MG63 (cell line): ENCODE measurements at places on chromosomes 7 and 10.

GRCh38 chr7:43726466-43726865 lies 2.9 kb downstream of the COA1 start:
- DNase-seq: no peak

DNA sequence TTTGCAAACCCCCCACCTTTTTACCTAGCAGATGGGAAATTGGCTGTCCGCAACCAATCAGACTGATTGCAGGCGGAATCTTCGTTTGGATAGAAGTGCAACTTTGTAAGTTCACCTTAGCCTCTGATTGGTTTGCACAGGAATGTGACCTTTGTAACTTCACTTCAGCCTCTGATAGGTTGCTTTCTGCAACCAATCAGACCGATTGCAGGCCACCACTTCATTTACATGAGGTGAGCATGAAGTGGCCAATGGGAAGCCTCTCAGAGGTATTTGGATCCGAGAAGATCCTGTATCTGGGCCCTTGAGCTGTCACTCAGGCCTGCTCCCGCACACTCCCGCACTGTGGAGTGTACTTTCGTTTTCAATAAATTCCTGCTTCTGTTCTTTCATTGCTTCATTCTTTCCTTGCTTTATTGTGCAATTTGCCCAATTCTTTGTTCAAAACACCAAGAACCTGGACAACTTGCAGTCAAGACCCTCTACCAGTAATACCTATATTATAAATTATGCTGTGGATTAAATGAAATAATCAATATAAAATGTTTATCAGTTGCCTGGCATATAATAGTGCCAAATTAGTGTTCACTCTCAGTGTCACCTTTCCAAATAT lies 491.4 kb downstream of the PLXNA4 start:
- no peak for DNase-seq

DNA sequence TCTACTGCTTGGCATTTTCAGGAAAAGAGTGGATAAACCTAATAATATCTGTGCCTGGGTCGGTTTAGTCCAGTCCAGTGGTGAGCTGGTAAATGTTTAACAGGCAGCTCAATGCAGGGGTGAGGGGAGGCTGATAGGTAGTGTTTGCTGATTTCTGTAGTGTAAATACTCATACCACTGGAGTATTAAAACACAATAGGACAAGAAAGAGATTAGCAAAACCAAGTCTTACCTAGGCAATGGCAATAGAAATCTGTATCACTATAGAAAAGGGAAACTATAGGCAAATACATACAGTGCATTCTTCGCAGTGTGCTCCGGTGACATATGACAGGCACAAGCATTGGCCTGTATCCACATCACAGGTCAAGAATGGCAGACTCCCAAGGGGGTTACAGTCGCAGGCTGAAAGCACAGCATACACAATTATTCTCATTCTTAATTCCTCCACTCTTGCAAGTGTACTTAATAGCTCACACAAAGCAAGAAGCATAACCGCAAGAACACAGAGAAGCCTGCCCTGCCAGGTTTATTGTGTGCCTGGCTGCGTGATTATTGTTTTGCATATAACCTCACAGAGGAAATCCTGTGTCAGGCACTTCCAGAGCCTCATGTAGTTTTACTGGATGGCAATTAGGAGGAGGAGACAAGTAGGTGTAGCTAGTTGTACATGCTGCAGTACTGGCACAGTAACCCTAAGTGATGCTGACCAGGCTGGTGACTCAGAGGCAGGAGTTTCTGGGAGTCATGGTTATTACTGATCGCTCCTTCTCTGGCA lies 35.0 kb downstream of the LAMB4 start:
- DNase-seq: peak; percentile 79

DNA sequence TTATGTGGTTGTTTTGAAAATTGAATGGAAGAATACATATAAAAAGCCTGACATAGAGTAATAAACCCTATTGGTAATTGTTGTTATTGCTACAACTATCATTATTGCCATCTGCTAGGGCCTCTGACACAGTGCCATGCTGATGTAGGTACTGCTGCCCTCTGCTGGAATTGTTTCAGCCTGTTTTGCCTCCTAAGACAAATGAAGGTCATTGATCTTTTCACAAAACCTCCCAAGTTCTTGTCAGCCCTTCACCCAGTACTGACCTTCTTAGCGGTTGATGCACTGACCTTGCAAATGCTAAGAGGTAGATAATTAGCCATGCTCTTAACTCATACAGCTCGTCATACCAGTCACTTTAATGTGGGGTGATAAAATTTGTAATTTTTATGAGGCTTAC lies 975.2 kb downstream of the SORCS1 start:
- DNase-seq: peak; percentile 25

GRCh38 chr7:27237735-27238334 lies 4.8 kb upstream of the EVX1 start:
- DNase-seq: no peak

DNA sequence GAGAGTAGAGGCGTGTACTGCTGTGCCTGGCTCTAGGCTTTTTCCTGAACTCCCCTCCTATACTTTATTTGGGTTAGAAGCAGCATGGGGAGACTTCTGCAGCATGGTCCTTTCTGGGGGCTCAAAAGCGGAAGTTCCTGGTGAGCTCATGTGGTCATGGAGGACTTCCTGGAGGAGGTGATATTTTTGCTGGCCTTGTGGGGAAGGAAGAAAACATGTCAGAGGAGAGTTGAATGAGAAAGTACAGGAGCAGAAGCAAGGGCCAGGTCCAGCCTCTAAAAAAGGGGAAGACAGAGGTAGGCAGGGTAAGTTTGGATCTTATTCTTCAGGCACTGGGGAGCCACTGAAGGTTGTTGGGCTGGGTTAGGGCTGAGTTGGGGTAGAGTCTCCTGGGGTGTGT lies 45.5 kb downstream of the CASTOR2 start:
- no peak for DNase-seq

- peak; percentile 63 for DNase-seq
Observed at GRCh38 chr7:76397409-76398183, 11.9 kb downstream of the SSC4D start.

- peak; percentile 77 for DNase-seq
Observed at GRCh38 chr10:44051584-44052385, 333.1 kb downstream of the CXCL12 start.

DNA sequence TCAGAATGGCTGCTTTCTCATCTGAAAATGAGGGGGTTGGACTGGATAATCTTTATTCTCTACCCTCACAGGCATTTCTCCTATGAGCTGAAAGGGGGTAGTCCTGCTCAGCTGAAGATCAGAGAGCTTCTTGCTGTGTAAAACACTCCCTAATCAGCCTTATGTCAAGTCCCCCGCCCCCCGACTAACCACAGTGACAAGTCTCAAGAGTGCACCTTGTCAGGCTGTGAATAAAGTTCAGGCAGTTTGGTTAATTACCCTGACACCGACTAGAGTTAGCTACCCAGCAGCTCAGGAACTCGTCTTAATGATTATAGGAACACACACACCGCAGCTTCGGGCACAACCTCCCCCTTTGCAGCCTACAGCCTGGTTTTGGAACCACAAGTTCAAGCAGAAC lies 513.7 kb downstream of the RPS24 start:
- DNase-seq: no peak

DNA sequence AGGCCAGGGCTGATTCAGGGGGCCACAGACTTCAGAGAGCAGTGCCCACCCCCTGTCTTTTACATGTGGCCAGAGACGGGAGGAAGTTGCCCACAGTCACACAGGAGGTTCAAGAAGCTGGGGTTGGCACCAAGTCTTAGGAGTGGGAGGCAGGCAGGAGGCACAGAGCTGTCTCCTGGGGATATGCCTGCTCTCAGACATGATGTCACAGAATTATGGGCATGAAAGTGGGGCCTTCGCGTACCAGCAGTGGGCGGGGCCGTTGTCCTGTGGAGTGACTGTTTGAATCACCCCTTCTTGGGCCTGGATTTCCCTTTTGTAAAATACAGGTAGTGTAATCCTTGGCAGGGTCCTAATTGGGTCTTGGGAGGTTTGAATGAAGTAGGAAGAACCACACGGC lies 81.2 kb upstream of the PPIF start:
- DNase-seq: peak; percentile 76

- no peak for DNase-seq
Observed at GRCh38 chr10:120342115-120342714, 114.8 kb upstream of the PLPP4 start.

DNA sequence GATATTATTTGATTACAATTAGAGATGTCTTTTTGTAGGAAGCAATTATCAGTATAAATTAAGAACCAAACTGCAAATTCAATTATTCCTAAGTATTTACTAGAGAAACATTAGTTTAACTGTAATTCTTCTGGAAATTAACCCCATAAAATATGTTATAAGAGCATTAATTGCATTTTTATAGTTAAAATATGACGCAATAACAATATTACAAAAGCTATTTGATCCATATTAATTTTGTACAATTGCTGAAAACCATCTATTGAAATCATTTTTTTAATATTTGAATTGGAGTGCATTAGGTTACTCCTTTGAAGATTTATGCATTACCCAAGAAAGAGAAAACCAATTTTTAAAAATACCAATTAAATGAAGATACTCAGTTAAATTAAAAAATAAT lies 254.8 kb upstream of the LRRTM3 start:
- no peak for DNase-seq

DNA sequence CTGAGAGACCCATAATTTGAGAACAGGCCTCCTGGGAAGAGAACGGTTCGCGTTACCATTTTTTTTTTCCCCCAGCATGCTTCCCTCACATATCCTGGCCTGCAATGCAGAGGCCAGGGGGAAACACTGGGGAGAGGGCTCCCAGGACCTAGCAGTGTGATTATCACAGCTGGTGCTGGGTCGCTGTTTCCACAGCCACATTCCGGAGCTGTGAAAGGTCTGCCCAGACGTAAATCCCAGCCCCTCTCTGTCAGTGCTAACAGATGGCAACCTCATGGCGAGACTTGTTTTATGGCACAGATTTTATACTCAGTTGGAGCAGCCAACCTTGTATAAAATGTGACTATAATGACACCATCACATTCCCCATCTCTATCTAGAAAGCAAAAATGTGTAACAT lies 150.5 kb downstream of the PLXDC2 start:
- no peak for DNase-seq

DNA sequence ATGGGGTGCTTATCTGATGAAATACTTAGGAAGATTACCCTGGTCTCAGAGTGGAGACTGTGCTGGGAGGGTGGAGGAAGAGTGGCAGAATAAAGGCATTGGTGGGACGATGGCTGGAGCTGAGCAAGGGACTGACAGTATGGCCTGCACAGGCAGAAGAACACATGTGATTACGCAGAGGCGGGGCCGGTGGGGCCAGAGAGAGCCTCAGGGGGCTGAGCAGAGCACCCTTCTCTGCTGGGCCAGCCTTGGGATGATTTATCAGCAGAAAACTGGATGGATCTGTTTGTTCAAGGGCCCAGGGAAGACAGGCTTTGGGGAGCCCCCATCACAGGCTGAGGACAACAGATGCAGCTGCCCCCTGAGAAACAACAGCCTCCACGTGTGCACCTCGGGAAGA lies 272.1 kb downstream of the SDK1 start:
- no peak for DNase-seq

DNA sequence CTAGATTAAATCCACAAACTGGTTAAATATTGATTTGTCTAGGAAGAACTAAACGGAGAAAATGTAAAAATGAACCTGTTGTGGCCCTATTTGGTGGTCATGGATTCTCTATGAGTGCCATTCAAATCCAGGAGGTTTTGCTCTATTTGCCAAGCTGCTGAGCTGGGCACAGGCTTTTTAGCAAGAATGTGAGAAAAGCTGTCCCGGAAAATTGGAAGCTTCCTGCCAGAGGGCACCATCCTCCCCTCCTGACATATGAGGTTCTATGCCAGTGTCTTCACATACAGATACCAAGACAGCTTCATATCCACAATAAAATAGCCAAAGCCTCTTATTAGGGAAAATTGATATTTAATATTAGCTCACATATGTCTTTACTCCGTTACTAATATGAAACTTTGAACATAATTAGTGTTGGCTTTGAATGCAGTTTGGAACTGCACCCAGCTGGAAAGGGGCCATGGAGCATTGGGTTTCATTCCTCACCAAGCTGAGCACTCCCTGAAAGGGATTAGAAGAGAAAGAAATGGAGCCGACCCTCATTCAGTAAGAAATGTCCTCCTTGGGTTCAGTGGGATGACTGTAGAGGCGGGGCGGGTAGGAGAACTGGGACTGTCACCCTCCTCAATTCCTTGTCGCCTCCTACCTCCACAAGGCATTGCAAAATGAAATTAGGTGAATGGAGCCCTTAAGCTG lies 47.8 kb downstream of the NRCAM start:
- peak; percentile 9 for DNase-seq

DNA sequence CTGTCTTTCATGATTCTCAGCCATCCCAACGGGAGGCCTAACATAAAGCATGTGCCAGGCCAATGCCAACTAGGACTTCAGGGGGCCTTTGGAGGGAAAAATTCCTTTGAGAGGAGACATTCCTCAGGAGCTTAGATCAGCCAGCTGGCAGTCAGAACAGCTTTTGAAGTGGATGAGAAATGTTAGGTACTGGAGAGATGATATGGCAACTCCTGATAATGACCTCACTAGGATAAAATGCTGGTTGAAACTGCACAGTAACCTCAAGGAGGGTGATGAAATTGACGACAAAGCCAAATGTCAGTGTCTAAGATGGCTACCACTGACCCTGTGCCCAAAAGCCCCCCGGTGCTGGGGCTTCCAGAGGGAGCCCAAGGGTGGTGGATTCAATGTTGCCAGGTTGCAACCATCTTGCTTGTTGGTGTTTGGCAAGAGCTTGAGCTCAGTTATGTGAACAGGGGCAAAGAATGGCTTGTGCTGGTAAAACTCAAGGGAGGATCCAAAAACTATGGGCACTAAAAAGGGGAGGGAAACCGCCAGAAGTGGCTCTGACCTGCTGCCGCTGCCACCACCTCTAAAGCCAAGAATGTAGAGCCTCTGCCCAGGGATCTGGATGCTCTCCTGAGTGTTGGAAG lies 121.2 kb downstream of the UBE2H start:
- DNase-seq: peak; percentile 89

GRCh38 chr7:147245274-147245673 lies 1128.7 kb downstream of the CNTNAP2 start:
- peak; percentile 8 for DNase-seq

GRCh38 chr7:66769833-66770512 lies 29.4 kb downstream of the RABGEF1 start:
- DNase-seq: no peak

DNA sequence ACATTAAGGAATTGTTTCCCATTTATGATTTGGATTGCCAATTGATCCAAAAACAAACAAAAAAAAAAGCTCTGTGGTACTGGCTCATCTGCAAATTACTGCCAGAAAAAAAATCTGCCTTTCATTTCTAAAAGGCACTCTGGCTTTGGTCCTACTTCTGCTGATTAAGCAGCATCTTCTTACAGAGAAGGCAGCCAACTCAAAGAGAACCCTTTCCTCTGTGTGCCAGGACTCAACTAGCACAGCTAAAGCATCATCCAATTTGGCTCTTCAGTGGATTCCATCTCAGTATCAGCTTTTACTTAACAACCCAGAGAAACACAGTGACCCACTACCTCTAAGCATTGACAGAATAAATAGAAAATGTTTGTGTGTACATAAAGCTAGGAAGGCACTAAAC lies 80.6 kb downstream of the GSAP start:
- DNase-seq: peak; percentile 35

DNA sequence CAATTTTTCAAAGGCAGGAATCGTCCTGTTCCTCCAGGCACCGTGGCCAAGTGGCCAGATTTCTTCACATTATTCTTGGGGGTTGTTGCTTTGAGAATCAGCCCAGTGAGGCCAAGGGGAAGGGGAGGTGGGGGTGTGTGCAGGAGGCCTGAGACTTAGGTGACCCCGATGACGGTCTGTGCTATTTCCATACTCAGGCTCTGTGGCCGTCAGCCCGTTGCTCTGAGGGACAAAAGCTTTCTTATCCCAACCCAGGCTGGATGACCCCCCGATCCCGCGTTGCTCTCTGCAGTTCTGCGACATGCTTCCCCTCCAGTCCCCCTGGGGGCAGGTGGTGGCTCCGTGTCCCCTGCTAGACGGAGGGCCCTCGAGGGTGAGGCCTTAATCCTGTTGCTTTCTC lies 14.2 kb downstream of the DOCK1 start:
- no peak for DNase-seq
